ENCODE measurements at places on chromosomes 7 and 10. TPM values are rescaled to one million over a fixed set of nuclear protein-coding genes. Genes with fewer than 3 reads are reported as not detected.

GRCh38 chr10:66862687-66863258 lies 63.1 kb upstream of the LRRTM3 start:
- no peaks in the 10 kb centered on the region for H3K27me3 ChIP-seq
- DNase-seq = no peak
- no peak overlapping the region for H3K27ac ChIP-seq

SH2D4B gene
- total RNA-seq = 0.31 TPM

GRCh38 chr7:143292876-143293275 lies 4.7 kb downstream of the CASP2 start:
- H3K27ac ChIP-seq = no peak overlapping the region
- peaks cover 67% of the 10 kb centered on the region for H3K36me3 ChIP-seq
- H3K27me3 ChIP-seq = no peaks in the 10 kb centered on the region
- H3K4me3 ChIP-seq = no peak overlapping the region
- peaks cover 22% of the 10 kb centered on the region for H3K4me1 ChIP-seq

DNA sequence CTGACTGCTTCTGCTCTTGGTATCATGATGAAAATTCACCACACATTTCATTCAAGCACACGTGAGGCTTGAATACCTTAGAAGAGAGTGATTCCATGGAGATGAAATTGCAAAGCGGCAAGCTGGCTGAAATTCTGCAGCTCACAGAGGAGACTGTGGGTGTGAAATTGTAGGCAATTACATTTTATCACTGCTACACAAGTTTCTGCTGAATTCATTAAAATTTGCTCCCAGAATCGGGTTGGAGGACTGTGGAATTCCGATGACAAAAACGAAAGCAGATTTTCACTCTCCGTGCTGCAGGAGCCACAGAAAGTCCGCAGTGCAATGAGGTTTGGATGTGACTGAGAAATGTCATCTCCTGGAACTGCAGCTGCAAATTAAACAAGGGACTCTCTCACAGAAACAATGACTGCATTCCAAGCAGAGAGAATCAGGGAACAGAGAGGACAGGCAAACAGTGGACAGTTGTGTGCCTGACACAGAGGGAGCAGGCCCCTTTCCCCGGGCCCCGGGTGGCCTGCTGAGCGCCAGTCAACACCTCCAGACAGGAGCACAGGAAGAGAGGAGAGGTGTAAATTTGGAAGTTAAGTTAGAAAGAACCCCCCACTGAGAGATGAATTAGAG lies 109.1 kb downstream of the C10orf90 start:
- no peak overlapping the region for H3K4me3 ChIP-seq
- no peaks in the 10 kb centered on the region for H3K4me1 ChIP-seq
- no peak overlapping the region for H3K27ac ChIP-seq
- no peak for DNase-seq
- H3K36me3 ChIP-seq = no peaks in the 10 kb centered on the region
- H3K27me3 ChIP-seq = no peaks in the 10 kb centered on the region

- no peaks in the 10 kb centered on the region for H3K36me3 ChIP-seq
- no peak overlapping the region for H3K27ac ChIP-seq
- no peak for DNase-seq
- H3K4me3 ChIP-seq = no peak overlapping the region
- no peaks in the 10 kb centered on the region for H3K27me3 ChIP-seq
Observed at GRCh38 chr7:30274641-30275040, 9.8 kb upstream of the ZNRF2 start.

DNA sequence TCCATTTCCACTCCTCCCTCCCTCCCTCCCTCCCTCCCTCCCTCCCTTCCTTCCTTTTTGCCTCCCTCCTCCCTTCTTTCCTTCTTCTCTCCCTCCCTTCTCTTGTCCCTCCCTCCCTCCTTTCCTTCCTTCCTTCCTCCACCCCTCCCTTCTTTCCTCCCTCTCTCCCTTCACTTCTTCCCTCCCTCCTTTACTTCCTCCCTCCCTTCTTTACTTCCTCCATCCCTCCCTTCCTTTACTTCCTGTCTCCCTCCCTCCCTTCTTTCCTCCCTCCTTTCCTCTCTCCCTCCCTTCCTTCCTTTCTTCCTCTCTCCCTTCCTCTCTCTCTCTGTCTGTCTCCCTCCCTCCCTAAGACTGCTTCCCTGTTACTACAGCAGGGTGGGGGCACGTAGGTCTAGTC lies 598.6 kb upstream of the FOXK1 start:
- H3K4me1 ChIP-seq = no peaks in the 10 kb centered on the region
- H3K4me3 ChIP-seq = no peak overlapping the region
- no peaks in the 10 kb centered on the region for H3K27me3 ChIP-seq
- no peak for DNase-seq
- no peak overlapping the region for H3K27ac ChIP-seq
- no peaks in the 10 kb centered on the region for H3K36me3 ChIP-seq

- no peak overlapping the region for H3K27ac ChIP-seq
- no peak overlapping the region for H3K4me3 ChIP-seq
- DNase-seq = no peak
- H3K36me3 ChIP-seq = no peaks in the 10 kb centered on the region
- no peaks in the 10 kb centered on the region for H3K4me1 ChIP-seq
Observed at GRCh38 chr7:99601656-99602310, 3.7 kb downstream of the TMEM225B start.

- H3K27me3 ChIP-seq = no peaks in the 10 kb centered on the region
- H3K27ac ChIP-seq = no peak overlapping the region
- H3K4me1 ChIP-seq = no peaks in the 10 kb centered on the region
- no peak overlapping the region for H3K4me3 ChIP-seq
Observed at GRCh38 chr7:85023066-85023712, 163.7 kb downstream of the SEMA3D start.

DNA sequence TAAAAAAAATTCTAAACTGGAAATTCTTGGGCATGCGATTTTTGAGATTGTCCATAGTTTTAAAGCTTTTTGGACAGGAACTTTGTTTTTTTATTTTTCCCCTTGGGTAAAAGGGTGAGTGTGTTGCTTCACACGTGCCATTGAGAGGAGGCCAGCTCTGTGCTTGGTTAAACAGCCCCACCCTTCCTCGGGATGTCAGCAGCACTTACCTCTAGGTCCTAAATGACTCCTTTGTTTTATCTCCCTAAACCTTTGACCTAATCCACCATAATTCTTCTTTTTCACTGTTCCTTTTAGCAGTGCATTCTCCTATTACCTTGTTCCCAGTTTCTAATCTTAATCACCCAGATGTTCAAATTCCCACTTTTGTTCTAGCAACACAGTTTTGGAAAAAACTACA lies 83.5 kb downstream of the SEMA3D start:
- no peaks in the 10 kb centered on the region for H3K36me3 ChIP-seq
- H3K4me3 ChIP-seq = no peak overlapping the region
- no peak overlapping the region for H3K27ac ChIP-seq
- H3K27me3 ChIP-seq = no peaks in the 10 kb centered on the region
- H3K4me1 ChIP-seq = no peaks in the 10 kb centered on the region

GRCh38 chr7:37333075-37333474 lies 115.6 kb downstream of the ELMO1 start:
- no peak overlapping the region for H3K27ac ChIP-seq
- peaks cover 26% of the 10 kb centered on the region for H3K36me3 ChIP-seq
- no peak for DNase-seq

All from CD4-positive, alpha-beta T cell (primary cell).